ENCODE measurements at places on chromosomes 12 and 14.

DNA sequence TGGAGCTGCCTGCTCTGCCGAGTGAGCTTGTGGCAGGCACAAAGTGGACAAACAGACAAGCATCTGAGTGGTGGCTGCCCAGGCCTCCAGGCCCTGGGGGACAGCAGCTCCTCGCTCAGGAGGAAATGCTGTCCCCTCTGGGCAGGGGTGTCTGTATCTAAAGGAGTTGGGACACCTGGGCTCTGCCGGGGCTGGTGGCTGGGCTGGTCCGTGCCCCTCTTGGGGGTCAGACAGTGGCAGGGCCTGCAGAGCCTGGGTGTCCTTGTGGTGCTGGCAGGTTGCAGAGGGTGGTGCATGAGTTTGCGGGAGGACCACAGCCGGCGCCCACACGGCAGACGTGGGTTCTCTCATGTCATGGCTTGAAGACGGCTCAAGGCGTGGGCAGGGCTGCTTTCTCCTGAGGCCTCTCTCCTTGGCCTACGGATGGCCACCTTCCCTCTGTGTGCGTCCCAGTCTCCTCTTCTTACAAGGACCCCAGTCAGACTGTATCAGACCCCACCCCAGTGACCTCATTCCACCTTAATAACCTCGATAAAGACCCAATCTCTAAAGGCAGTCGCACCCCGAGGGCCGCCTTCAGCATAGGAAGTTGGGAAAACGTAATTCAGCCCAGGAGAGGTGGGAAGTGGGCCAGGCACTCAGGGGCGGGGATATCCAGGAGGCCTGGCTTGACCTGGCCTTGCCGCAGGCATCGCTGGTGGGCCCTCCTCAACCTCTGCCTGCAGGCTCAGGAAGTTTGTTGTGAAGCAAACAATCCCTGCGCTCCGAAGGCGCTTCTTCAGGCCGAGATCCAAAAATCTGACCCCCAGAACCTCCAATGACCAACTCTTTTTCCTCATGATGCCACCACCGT is 110.0 kb downstream of the KIF26A start:
- DNase-seq = no peak

GRCh38 chr14:95833429-95833828 is 43.2 kb upstream of the TUNAR start:
- DNase-seq = no peak

- DNase-seq = no peak
Measured at GRCh38 chr12:97575403-97576193, 113.0 kb downstream of the RMST start.

DNA sequence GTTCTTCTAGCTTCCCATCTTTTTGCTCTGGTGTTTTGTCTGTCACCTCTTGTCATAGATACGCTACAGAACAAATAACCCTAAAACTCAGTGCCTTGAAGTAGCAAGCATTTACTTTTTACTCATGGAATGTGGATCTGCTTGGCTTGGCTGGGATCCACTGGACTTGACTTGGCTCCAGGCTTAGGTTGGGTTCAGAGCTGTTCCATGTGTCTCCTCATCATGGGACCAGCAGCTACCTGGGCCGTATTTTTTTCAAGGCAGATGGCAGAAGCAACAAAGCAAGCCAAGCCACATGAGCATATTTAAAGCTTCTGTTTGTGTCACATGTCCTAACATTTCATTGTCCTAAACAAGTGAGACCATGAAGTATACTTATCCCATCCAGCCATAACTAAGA is 48.7 kb upstream of the ATF1 start:
- DNase-seq = no peak

DNA sequence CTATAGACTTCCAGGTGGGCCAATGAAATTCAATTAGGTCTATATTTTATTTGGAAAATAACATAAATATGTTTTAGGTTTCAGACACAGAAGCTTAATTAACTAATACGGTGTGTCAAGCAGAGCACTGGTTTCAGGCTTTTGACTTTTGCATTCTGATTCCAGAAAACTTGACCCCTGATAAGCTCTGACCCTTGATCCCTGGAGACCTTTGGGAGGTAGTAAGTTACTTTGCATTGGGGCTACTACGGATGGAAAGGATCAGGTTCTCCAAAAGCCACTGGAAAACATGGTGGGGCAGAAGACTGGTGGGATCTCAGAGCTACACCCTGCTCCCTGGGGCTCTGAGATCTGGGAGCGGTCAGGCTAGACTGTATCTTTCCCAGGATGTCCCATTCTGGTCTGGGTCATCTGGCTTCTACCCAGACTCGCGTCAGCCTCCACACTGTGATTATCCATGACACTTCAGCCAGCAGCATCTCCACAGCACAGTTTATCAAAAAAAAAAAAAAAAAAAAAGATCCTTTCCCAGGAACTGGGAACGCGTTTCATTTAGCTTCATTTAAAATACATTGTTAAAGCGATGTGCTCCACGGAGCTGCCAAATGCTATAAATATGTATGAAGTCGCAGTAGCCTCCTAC is 17.8 kb upstream of the EMP1 start:
- DNase-seq = no peak

GRCh38 chr12:53324779-53325510 is 3.5 kb upstream of the AAAS start:
- peak; percentile 88 for DNase-seq

DNA sequence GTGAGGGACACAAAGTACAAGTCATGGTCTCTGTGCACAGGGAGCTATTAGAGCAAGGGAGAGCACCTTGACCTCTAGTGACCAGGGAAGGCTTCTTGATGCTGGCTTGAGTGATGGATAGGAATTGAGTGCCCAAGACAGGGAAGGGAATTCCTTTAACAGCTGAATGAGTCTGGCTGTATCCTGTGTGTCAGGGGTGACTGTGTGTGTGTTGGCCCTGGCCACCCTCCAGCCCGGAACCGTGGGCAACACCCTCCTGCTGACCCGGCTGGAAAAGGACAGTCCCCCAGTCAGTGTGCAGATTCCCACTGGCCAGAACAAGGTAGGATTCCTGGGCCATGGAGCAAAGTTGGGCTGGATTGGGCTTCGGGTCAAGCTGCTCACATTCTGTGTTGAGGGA is 5.5 kb upstream of the PFDN5 start:
- DNase-seq = no peak

GRCh38 chr14:93978735-93979134 is 2.4 kb upstream of the ASB2 start:
- DNase-seq = no peak

- peak; percentile 23 for DNase-seq
Measured at GRCh38 chr14:50826681-50827080, 4.3 kb downstream of the NIN start.

GRCh38 chr14:99198746-99199502 is 73.1 kb downstream of the BCL11B start:
- DNase-seq = no peak

DNA sequence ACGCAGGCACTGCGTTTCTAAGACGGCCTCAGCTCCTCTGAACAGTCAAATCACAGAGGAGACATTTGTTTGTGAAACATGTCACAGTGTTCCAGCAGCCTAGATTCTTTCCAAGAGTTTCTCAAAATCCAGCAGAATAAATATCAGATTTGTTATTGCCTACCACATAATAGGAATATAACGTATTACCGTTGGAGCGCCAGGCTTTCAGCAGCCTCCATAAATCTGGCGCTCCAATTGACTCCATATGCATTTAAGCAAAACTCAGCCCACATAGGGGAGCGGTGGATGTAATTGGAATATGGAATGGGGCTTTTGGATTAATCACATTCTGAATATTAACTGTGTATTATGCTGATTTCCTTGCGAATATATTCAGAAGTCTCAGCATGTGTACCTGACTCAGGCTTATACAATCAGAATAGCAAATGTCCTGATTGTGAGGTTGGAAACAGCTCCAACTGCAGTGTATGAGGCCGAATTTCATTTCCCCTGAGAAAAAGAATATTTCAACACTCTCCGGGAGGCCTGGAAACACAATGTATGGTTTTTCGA is 174.0 kb downstream of the ASCL4 start:
- DNase-seq = no peak

DNA sequence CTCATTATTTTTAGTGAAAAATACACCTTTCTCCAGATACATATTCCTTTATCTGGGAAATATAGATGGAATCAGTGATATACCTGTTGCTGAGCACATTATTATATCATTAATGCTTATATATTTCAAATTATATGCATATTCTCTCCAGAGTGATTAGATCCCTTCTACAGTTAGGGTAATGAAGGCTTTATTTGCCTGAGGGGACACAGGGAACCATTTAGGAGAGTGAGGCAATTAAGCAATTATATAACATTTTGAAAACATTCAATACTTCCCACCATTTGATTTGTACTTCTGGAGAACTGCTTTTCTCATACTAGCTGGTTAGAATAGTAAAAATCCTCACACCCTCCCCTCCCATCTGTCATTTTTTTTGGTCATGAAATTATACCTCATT is 212.8 kb upstream of the NOVA1 start:
- no peak for DNase-seq

- peak; percentile 39 for DNase-seq
Measured at GRCh38 chr12:132617822-132618682, 524 bp upstream of the P2RX2 start.

- peak; percentile 80 for DNase-seq
Measured at GRCh38 chr14:99884834-99885648, 91.8 kb downstream of the EML1 start.

DNA sequence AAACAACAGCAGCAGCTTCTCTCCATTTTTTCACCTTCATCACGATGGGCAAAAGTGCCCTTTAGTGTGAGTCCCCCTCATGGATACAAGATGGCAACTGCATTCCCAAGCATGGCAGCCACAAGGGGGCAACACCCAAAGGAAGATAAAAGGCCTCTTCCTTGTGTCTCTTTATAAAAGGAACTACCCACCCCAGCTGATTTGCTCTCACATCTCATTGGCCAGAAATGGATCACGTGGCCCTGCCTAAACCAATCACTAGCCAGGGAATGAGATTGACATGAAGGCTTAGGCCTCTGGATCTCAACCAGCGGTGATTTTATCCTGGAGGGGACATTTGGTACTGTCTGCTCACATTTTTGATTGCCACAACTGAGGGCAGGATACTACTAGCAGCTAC is 21.9 kb upstream of the IFT81 start:
- peak; percentile 83 for DNase-seq

DNA sequence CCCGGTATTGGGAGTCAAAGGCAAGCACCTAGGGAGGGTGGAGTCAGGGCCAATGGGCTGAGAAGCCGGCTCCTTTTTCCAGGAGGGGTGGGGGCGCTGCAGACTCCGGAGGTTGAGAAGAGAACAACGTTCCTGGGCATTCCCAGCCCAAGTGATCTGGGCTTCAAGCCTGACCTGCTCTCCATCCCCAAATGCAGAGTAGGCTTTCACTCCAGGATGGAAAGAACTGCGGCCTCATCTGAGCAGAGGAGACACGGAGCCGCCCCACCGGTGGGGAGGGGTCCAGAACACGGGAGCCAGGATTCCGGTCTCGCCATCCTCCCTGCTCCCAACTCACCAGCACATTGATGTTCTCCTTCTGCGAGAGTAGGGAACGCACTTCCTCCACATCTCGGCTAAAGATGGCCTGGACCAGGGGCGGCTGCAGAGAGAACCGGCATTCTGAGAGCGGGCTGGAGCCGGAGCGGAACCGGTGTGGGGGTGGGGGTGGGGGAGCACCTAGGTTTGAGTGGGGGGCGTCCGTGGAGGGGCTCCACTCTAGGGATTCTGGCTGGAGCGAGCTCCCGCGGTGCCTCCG is 605 bp downstream of the ANKRD52 start:
- DNase-seq = peak; percentile 30

DNA sequence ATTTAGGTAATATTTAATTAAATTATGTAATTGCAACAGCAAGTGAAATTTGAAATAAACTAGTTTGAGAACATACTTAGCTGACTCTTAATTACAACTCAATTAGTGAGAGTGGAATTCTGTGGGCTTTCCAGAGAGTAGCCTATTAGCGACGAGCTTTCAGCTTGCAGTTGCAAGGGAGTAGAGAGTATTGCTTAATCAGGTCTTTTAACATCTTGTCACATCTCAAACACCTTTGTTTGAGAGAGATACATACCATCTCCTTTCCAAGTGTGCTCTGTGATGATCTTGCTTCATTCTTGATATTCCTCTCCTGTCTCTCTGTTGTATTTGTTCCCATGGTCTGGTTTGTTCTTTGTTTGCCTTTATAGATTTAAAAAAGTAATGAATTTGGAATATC is 7.7 kb downstream of the PPP4R4 start:
- DNase-seq = no peak

GRCh38 chr12:115583591-115583990 is 693.9 kb downstream of the MED13L start:
- no peak for DNase-seq

- no peak for DNase-seq
Measured at GRCh38 chr12:92560713-92561542, 141.9 kb upstream of the PLEKHG7 start.

DNA sequence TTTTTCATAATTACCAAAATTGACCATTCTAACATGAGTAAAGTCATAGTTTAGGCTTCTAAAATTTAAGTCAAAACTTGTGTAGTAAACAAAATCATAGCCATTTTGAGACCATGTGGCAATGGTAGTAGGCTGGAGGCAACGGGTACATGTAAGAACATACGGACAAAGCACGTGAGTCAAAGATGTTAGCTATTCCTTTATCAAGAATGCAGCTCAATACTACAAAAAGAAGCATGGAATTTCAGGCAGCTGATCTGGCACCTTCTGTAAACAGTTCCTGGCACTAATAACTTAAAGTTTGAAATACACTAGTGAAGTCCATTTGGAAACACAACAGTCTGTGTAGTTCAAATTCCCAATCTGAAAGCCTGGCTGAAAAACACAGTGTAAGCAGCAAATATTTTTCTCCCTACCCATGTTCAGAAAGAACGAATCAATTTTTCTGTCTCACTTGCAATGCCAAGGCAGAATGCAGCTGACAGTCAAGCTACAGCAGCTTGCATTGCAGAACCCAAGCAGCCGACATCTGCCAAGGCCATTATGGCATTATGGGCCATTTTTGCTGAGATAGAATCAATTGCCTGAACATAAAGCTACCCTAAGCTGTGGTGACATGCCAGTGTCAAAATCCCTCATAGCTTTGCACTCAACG is 29.3 kb downstream of the MYF5 start:
- DNase-seq = peak; percentile 34

DNA sequence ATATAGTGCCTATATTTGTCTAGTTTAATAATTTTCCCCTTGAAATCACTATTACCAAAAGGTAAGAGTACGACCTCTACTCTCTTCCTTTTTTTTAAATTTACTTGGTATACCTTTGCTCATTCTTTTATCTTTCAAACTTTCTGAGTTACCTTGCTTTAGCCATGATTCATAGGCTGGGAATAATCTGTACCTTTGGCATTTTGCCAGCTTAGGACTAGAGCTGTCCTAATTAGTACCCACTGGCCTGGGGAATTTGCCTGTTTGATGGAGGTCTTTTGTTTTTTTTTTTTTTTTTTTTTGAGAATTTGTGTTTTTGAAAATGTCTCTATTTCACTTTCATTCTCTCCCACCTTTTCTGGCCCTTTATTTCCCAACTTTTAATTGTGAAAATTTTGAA is 8.7 kb upstream of the SLC4A8 start:
- no peak for DNase-seq

Measured in NCI-H2171 treated with DMSO at 0.1 percent for 48 hours (cell line).